Naive thymus-derived CD4-positive, alpha-beta T cell (primary cell): ENCODE measurements at places on chromosomes 5 and 9.
A peak's percentile ranks its signal among the peaks of the same experiment; 100 is the strongest.

GRCh38 chr5:50903651-50904050, 237.2 kb downstream of the PARP8 start:
- DNase-seq, result no peak

- no peak for DNase-seq
Measured at GRCh38 chr9:89412541-89412940, 85.4 kb downstream of the SEMA4D start.

DNA sequence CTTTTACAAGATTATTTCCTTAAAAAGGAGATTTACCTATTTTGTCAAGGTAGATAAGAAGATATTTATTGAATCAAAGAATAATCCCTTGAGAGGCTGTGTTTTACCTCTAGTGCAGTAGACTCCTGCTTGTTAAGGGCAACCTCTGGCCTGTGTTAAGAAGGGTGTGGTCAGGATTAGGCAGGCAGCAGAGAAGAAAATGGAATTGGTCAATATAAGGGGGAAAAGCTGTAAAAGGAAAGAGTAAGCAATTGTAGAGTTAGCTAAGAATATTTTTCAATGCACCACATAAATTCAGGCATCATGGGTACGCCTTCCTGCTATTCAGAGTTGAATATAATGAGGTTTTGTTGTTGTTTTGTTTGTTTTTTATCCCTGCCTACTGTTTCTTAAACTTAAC, 6.2 kb downstream of the CCDC125 start:
- DNase-seq, result no peak

DNA sequence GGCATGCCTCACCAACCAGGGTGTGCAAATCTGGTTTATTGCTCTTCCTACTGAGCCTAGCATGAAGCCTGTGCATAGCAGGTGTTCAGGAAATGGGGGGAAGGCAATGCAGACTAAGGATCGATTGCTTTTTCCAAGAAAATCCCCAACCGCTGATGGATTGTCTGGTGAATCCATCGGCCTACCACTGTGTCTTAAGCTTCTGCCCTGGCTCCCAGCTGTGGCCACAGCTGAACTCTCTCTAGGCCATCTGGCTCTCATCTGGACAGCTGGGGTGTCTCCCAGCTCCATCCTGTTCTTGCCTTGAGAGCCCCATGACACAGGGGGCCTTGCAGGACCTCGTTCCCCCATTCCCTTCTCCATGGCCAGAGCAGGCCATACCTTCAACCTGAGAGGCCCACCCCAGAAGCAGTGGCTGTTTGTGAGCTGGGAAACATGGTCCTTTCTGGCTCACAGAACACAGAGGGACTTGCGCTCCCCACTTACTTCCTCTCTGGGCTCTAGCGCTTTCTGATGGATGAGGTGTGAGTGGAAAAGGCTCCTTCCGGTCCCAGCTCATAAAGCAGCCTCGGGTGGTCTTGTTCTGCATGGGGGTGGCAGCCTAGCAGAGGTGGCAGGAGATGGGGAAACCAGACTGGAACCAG, 41.8 kb downstream of the COL27A1 start:
- no peak for DNase-seq

- DNase-seq, result no peak
Measured at GRCh38 chr9:34555936-34556525, 33.2 kb upstream of the ENHO start.

DNA sequence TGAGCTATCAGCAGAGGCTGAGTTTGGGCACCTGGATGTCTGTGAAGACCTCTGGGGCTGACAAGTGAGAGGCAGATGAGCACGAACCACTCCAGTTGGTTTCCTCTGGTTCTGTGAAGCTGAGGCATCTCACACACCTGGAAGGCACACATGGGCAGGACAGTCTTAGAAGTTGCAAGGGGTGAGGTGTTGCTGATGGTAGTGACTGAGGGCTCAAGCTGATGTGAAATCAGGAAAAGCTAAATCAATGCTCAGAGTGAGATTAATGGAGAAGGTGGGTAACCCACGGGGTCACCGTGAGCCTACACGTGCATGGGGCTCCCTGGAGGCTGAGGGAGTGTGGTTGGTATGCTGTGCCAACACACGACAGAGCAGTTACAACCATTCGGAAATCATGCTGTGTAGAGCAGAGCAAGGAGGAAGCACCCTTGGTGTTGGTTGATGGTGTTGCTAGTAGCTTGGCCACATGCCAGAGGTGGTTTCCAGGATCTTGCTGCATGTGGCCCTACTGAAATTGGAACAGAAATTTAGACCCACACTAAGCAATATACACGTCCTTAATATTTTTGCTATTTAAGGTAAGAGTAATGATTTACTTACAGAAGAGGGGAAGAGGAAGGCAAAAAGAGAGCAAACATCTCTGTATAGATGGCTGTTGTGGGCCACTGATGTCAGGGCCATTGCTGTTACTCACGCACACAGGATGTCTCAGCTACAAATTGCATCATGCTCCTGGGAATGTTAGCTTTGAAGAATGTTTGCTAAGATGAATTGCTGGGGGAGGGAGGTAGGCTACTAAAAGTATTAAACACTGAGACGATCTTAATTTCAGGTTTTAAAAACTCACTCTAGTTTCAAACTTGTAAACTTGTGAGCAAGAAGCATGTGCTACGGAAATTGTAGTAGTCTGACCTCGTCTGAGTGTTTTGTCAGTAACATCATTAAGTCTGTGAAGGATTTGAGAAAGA, 170.5 kb downstream of the ARHGEF28 start:
- DNase-seq, result no peak

DNA sequence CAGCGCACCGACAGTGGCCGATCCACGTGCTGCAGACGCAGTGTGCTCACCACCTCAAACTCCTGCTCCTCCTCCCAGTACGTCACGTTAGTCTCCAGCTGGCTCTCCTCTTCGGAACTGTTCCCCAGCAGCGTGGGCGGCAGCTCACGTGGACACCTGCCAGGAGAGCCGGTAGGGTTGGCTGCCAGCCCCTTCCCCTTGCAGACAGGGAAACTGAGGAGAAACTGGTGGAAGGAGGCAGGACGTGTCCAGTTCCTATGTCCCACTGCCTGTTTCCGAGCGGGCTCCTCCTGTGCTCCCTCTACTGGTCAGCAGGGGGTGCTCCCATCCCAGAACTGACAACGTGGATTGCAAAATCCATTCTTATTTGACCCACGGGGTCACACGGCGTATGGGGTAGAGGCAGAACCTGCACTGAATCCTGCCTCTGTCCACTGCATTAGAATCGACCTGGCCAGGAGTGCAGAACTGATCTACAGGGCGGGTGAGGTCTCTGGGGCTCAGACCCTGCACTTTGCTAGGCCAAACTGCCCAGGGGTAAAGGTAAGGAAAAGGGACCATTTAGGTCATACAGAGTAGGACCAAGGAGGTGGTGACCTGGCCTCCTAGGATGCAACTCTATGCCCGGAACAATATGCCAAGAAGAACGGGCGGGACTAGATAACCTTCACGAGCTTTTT, 25.7 kb downstream of the PDGFRB start:
- DNase-seq, result peak; percentile 19

GRCh38 chr5:92703976-92704375, 877.0 kb downstream of the NR2F1-AS1 start:
- no peak for DNase-seq

DNA sequence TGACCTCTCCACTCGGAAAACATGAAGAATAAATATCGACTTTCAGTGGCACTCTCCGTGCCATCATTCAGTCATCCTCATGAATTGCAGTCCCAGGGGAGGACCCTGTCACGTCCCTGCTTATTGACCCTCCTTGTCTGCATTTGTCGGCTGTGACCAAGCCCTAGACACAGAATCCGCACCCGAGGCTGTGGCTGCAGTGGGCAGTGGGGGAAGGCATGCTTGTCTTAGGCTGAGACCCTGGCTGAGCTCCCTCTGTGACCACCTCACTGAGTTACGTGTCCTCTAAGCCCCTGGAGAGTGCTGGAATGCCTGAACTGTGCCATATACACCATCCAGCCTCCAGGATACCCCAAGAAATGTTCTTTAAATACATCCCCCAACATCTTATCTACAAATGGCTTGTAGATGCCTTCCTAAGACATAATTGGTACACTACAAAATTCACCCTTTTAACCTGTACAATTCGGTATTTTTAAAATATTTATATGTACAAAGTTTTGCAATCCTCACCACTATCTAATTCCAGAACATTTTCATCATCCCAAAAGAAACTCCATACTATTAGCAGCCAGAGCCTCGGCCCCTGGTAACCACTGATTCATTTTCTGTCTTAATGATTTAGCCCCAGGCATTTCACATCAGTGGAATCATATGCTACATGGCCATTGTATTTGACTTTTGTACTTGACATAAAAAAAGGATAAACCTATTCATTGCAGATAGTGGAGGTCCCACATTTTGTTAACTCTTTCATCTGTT, 80.8 kb upstream of the ICE1 start:
- DNase-seq, result no peak

- DNase-seq, result no peak
Measured at GRCh38 chr9:89317282-89317681, 1.0 kb upstream of the SECISBP2 start.

DNA sequence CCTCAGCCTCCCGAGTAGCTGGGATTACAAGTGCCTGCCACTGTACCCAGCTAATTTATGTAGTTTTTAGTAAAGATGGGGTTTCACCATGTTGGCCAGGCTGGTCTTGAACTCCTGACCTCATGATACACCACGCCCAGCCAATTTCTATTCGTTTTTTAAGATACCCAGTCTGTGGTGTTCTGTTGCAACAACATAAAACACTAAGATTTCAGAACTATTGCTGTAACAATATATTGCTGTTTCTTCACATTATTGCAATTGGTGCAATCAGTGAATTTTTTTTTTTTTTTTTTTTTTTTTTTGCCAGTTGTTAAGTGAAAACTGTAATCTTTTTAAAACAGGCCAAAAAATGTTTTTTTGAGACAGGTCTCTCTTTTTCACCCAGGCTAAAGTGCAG, 9.9 kb downstream of the SRP19 start:
- DNase-seq, result no peak

GRCh38 chr9:132782037-132782436, 96.0 kb downstream of the AK8 start:
- DNase-seq, result no peak

- DNase-seq, result no peak
Measured at GRCh38 chr9:138120511-138121437, 243.2 kb downstream of the CACNA1B start.

GRCh38 chr5:173495225-173495904, 121.1 kb downstream of the BOD1 start:
- no peak for DNase-seq

GRCh38 chr9:38677660-38678303, 42.2 kb downstream of the FAM240B start:
- no peak for DNase-seq

- no peak for DNase-seq
Measured at GRCh38 chr5:7871653-7872052, 2.7 kb downstream of the MTRR start.

GRCh38 chr5:177410575-177410974, 1.2 kb upstream of the F12 start:
- no peak for DNase-seq
